ENCODE measurements at places on chromosomes 2 and 18.

DNA sequence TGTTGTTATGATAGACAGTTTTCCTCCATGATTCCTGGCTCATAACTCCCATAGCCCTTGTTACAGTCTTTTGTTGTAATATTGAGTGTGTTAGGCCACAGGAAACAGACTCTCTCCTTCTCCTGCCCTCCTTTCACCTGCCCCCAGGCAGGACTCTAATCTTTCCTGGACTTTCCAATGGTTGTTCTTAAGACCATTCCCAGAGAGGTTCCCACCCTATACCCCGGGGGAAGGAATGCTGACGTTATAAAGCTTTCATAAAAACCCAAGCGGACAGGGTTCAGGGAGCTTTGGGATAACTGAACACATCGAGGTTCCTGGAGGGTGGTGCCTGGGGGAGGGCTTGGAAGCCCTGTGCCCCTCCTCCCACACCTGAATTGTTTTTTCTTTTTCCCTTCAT lies 2.8 kb upstream of the EFR3B start:
- DNase-seq = no peak

GRCh38 chr2:48356701-48357325 lies 173.1 kb upstream of the STON1 start:
- no peak for DNase-seq

DNA sequence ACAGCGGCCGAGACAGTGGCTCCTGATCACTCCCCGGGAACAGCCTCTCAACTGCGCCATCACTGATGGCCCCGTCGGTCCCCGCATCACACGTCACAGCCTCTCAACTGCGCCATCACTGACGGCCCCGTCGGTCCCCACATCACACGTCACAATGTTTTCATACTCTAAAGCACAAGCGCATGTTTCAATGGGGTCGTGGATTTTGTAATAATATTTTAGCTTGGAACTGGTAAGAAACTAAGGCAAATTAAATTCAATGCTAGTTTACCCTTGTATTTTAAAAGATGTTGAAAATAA lies 44.2 kb upstream of the CTDP1 start:
- DNase-seq = no peak

GRCh38 chr2:10006236-10007161 lies 36.9 kb upstream of the KLF11 start:
- peak; percentile 68 for DNase-seq

DNA sequence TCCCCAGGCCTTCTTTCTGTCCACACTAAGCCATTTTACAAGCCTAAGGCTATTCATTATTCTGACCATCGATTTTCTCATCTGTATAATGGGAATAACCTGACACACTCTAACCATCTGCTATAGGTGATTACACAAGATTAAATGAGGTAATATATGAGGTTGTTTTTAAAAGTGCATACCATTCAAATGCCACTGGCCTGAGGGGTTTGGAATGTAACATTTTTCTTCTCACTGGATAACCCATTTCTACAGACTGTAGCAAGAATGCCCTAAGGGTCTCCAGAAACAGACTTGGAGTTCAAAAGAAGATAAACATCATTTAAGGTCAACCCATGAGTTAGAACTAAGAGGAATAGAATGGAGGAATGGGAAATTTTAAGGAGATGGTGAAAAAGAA lies 111.7 kb upstream of the SETBP1 start:
- DNase-seq = no peak

DNA sequence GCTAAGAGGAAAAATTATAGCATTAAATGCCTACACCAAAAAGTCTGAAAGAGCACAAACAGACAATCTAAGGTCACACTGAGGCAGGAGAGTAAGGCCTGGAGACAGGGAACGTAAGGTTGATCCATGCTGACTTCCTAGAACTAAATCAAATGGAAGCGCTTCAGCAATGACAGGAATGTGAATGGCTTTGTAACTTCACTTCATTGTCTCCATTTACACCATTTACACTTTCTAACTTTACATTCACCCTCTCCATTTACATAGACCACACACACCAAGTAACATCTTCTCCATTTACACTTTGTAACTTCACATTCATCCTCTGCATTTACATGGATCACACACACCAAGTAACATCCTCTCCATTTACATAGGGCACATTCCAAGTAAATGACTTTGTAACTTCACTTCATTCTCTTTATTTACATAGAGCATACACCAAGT lies 103.1 kb upstream of the SPATS2L start:
- DNase-seq = no peak

DNA sequence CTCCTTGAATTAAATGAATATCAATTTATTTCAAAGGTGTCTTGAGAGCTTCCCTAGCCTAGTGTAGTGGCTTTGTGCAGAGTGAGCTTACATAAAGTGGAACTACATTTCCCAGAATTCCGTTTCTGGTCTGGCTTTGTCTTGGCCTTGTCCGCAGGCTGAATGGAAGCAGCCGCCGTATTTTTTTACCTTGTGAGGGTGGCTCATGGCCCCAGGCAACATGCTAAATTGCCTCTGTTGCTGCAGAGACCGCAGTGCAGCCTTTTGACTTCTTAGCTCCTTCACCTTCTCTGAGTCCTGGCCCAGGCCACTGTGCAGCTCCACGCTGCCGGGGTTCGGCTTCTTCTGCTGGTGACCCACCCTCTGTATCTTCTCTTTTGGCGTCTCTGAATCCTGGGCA lies 114.8 kb upstream of the SLC38A11 start:
- no peak for DNase-seq

DNA sequence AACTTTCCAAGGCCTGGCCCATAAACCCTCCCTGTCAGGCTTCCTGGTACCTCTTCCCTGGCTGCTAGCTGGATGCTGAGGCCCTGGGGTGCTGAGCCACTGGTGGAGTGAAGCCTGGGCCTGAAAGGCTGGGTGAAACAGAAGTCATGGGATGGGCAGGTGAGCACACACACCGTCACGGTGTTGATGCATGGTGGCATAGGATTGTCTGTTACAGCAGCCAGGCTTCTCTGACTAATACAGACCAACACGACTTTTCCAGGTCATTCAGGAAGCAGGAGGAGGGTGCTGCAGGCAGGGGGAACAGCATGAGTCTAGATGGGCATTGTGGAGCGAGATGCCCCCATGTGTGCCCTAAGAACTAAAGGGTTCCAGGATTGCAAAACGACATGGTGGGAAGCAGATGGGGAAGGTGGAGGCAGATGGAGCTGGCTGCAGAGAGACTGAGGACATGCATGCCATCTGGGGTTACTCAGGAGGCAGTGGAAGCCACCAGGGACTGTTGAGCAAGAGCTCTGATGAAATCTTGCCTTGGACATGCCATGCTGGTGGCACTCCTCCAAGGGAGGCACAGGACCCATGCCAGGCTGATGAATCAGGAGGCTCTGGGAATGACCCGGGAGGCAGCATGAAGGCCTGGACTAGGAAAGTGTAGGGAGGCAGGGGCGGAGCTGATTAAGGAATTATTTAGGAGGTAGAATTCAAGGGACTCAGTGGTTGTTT lies 480.9 kb downstream of the TSN start:
- DNase-seq = no peak

DNA sequence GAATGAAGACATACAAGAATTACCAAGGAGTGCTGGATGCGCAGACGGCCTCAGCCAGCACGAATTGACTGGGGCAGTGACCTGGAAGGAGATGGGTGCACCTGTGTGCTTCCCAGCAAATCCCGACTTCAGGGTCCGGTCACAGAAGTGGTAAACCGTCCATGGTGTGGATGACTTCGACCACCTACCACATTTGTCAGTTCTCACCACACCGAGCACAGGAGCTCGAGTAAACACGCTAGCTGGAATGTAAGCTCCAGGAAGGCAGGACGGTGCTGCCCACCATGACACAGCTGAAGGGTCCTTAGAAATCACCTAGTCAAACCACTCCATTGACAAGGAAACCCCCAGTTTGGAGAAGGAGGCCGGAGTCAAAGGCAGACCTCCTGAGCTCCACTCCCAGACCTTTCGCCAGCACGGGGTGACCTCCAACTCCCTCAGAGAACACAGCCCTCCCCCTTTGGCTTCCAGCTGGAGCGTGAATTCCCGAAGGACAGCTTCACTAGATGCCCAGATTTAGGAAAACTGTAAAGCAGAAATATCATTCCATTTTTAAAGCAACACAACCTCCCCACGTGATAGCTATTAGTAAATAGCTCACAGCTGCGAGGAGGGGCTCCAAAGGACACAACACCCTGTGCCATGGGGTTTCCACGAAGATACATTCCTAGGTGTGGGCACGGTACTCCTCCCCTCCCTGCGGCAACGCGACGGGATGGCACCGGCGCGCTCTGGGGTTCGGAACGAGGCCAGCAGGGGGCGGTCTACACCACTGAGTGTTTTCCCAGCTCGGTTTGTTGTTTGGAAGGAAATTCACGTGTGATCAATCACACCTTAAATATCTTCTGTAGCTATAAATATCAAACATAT lies 34.1 kb upstream of the GNAL start:
- DNase-seq = peak; percentile 56

- no peak for DNase-seq
Measured at GRCh38 chr2:95531254-95531771, 46.8 kb upstream of the TRIM43B start.

DNA sequence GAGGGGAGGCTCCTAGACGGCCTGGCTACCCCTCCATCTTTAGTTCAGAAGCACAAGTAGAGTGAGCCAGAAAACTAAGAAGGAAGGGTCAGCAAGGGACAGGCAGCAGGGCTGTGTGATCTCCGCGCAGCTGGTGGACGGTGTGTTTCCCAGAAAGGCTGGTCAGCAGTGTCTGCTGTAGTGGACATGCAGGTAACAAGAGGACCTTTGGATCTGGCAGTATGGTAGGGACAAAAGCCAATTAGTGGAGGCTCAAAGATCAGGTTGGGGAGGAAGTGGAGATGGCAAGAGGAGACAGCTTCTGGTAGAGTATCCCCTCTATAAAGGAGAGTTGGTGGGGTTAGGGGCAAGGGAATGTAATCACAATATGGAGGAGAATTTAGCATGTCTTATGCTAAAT lies 95.1 kb downstream of the NCK2 start:
- DNase-seq = no peak
